ENCODE measurements at places on chromosomes 13 and 19.
A peak's percentile ranks its signal among the peaks of the same experiment; 100 is the strongest.

GRCh38 chr19:38712161-38712748 lies 32.0 kb downstream of the CAPN12 start:
- no peak for DNase-seq

DNA sequence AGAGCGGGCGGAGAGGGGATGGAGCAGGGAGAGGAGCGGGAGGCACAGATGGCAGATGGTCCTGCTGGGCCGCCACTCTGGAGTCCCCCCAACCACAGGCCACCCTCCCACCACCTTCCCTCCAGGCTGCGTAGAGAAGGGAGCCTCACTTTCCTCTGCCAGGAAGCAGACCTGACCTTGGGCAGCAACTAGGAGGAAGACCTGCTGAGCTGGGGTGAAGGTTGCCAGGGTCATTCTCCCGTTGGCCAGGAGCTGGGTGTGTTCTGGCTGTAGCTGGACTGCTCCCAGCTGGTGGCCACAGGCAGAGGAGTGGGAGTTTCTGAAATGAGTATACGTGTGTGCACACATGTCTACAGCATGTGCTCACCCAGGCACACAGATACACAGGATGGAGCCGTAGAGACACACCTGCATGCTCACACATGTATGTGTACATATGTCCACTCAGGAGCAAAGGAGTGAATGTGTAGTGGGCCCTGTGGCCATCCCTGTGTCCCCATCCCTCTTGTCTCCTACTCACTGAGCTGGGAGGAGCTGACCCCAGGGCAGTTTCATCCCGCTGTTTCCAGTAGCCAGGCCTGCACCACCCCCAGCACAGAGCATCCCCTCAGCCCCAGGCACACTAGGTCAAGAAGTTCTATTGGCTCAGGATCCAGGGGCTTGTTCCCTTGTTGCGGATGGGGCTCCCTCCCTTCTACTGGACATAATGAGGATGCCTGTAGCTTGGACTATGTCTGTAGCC lies 53.0 kb downstream of the CHST8 start:
- DNase-seq, result no peak

DNA sequence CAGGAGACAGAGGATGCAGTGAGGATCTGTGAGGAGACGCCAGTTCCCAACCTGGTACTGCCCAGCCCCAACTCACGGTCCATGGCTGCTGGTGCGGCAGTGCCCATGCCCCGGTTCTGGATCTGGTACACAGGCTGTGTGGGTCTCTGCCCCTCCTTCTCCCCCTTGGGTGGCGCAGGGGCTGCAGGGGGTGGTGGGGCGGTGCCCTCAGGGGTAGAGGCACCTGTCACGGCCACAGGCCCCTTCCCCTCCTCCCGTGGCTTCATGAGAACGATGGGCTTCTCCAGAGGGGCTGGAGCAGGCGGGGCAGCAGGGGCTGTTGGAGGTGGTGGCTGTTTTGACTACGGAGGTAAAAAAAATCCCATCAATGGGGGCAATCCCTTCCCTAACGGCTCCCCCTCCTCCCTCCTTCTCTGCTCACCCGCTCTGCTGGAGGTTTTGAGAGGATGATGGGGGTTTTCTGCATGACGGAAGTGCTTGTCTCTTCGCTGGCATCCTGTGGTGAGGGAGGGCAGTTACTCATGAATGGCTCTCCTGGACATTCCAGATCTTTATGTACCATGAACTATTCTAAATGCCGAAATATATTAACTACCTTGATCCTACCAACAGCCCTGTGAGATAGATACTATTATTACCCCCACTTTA lies 7.1 kb downstream of the SMG9 start:
- no peak for DNase-seq

DNA sequence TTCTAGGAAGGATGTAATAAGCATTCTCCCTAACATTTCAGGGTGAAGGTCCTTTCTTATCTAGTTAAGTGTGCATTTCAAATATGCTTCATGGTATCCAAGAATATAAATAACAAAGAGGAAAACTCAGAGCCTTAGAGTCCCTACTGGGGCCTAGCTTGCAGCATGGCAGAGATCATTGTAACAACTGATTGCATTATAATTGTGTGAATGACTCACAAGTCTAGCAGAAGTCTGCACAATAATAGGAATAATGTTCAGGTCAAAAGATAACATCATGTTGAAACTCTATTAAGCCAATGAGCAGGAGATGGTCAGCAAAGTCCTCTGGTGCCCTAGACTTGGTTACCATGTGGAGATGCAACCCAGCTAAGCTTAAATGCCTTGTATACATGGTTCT lies 3.4 kb downstream of the POSTN start:
- DNase-seq, result no peak

- DNase-seq, result no peak
These were observed 117.7 kb upstream of the KLF12 start for GRCh38 chr13:74251778-74252519.

DNA sequence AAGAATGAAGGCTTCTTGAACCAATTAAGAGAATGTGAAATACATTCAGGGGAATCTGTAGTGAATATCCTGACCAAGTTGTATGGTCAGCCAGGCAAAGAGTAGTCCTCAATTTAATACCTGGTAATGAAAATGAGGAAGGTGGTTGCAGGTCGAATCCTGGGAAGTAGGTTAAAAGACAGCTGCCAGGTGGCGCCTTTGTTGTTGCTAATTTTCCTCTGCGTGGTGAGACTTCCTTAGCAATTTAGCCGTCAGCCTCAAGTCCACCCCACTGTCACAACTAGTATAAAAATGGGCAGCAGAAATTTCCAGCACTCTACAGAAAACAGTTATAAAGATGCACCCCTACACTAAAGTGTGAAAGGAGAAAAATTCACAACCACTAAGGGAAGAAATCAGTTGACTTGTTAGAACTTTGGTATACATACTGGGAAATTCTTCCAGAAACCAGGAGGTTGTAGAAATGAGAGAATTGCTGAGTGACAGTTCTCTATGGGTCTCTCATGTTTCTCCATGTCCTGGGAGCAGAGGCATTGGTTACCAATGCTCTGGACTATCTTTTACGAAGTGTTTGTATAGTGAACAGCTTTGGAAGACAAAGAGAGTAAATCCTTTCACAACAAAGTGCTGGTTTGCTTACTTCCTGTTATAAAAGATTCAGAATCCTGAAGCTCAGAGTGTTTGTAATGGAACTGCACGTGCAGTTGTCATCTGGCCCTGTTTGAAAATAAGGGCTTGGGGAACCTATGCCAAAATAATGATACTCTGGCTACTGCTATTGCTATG lies 235.9 kb downstream of the NHLRC3 start:
- DNase-seq, result peak; percentile 34

- DNase-seq, result no peak
These were observed 58.9 kb downstream of the MBNL2 start for GRCh38 chr13:97281028-97281427.

GRCh38 chr13:24911133-24911908 lies 147.4 kb downstream of the RNF17 start:
- no peak for DNase-seq

DNA sequence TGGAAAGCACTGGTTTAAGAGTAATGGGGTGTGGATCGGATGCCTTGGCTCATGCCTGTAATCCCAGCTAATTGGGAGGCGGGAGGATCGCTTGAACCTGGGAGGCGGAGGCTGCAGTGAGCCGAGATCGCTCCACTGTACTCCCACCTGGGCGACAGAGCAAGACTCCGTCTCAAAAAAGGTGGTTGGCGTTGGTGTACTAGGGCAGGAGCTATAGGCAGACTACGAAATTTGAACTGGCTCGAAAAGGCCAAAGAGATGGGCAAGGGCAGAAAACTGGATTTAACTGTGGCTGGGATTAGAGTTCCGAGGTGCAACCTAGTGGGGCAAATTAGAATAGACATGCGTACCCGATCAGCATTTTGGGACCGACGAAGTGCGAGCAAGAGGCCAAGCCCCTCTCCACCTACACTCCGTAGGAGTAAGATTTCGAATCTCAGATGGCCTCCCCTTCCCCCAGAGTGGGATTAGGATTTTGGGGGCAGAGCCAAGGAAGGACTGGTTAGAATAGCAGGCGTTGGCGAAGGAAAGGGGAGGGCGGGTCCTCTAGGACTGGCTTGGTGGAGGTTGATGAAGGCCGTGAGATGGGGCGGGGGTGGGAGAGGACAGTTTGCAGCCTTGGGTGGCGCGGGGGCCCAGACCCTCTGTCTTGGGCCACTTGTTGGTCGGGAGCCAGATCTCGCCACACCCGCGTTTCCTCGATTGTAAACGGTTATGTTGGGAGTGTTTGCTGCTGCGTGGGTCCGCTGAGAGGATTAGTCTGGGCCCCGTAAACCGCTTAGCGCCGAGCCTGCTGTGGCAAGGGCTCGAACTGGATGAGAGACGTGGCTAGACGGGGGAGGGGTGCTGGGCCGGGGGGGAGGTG lies 2.0 kb upstream of the INAFM1 start:
- peak; percentile 52 for DNase-seq

- DNase-seq, result no peak
These were observed 1.4 kb downstream of the PLA2G4C start for GRCh38 chr19:48108997-48109782.

- DNase-seq, result peak; percentile 3
These were observed 76.6 kb upstream of the KLF12 start for GRCh38 chr13:74210693-74211393.

DNA sequence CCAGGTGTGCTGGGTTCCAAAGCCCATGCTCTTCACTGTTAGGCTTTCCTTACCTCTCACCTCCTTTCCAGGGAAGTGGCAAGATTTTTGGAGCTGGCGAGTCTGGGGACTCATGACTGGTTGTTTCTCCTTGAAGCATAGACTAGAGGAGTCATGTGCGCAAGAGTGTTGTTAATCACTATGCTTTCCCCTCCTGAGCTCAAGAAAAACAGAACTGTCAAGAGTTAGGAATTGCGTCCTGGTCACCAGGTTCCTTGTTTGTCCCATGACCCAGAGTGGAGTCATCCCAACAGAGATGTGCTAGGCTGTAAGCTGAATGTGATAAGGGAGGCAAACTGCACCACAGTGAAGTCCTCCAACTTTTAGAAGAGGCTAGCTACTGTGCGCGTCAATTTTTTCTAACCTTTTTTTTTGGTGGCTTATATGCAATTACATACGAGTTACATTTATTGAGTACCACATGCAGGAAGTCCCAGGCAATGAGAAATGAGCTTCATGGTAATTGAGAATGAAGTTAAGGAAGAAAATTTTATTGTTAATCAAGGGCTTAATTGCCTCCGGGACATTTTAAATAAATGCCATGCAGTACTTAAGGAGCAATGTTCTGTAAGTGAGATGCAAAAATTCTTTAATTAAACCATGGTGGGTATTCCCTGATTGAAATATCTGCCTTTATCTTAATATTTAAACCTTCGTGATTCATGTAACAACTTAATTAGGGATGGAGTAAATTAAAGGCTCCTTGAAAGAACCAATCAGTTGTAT lies 233.9 kb downstream of the ZIC5 start:
- no peak for DNase-seq

- DNase-seq, result no peak
These were observed 63.2 kb upstream of the RGCC start for GRCh38 chr13:41394166-41394565.

DNA sequence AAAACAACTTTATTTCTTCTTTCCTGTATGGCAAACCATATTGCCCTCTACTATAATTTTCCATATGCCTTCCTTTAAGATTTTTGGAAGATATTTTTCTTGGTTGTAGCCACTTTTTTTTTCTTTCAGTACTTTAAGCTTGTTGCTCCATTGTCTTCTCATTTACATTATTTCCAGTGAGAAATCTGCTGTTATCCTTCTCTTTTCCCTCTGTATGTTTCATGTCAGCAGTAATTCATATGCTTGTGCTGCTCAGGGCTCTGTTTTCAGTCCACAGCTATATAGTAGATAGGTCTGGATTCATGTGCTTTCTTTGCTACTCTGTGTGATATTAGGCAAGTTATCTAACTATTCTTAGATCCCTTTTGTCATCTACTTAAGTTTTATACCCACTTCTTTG lies 267.6 kb downstream of the OXGR1 start:
- no peak for DNase-seq

DNA sequence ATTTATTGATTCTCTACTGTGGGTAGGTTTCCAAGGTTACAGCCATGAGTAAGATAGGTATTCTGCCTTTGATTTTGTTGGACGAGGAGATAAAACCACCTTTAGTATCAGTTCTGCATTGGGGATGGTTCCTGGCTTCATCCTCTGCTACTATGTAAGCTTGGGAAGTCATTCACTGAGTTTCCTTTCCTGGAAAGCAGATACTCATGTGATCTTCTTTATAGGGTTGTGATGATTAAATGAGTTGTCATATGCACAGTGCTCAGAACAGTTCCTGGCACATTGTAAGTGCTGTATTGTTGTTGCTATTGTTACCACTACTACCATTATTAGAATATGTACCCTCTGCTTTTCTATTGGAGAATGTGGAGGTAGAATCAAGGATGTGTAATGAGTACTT lies 13.1 kb upstream of the WTIP start:
- DNase-seq, result no peak

- DNase-seq, result no peak
These were observed 19.2 kb upstream of the ZC3H13 start for GRCh38 chr13:46071590-46072249.

DNA sequence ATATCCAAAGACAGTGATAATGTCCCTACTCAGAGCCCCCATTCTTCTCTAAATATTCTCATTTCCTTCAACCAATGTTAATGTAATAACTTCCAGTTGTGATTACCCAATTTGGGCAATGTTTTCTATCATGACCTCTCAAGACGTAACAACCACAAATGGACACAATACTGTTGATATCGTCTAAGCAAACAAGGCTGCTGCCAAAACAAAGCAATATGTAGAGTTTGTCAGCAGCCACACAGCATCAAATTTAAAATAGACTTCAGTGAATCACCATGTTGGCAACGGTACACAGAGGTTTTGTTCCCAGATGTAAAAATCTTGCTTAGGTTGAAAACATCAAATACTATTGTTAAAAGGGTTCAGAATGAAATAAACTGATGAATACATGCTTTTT lies 205.1 kb downstream of the DACH1 start:
- no peak for DNase-seq

DNA sequence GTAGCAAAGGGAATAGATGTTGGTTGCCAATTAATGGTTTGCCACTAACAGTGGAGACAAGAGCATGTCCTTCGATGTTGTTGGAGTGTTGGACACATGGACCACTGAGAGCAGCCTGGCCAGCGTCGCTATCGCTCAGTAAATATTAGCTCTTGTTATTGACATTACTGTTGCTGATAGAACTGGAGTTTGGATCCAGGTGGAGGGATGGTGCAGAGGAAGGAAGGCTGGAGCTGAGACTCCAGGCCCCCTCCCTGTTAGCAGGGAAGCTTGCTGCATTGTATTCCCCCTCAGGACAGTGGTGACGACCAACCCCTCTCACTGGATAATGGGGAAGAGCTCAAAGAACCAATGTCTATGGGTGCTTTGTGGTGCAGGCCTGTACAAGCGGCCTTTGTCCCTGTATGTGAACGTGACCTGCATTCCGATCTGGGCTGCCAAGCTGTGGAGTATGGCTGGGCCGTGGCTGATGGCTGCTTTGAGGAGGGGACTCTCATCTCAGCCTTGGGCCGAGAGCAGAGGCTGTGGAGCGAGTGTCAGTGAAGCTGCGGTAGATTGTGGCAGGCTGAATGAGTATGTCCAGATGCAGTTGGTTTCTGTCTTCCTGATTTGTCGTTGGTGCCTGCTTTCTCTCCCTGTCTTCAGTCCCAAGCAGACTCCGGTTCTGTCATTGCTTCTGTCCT lies 7.0 kb downstream of the CLASRP start:
- DNase-seq, result peak; percentile 35
